ENCODE measurements at places on chromosomes 7 and 10.

DNA sequence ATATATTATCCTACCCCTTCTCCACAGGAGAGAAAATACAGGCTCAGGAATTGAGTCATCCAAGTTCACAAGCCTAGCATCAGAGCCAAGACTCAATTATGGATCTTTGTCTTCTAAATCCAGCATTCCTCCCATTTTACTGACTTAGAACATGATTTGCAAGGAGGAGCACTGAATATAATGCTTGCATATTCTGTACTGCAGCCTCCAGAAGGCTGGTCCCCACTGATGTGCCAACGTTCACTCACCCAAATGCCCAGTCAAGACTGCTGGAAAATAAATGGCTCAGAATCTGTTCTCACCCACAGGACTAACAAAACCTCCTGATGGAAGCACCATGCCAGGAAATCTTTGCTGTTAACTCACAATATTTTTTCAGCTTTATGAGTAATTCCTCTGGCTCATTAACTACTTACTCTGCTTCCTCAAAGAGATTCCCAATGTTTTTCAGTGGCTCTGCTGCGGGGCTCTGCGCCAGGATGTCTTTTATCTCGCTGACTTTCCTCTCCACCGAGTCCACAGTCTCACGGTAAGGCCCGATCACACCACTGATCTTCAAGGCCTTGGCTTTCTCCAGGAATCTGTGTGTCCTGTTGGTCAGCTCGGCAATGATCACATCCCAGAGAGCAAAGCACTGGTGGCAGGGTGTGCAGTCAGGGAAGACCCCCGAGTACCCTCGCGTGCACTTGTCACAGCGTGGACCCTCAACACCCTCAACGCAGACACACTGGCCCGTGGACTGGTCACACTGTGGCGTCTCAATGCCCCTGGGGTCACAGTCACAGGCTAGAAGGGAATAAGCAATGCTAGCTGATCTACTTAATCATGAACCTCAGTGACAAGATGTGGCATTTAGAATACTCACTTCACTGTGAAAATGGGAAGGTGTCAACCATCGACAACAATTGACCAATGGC lies 48.8 kb downstream of the DLD start:
- H3K4me3 ChIP-seq: no peak overlapping the region
- H3K4me1 ChIP-seq: peaks cover 37% of the 10 kb centered on the region
- no peaks in the 10 kb centered on the region for H3K27me3 ChIP-seq
- peaks cover 4% of the 10 kb centered on the region for H3K36me3 ChIP-seq
- no peak for DNase-seq
- peak overlapping the region; percentile 75 for H3K27ac ChIP-seq

GRCh38 chr10:110498087-110498981 lies 627 bp downstream of the DUSP5 start:
- H3K4me3 ChIP-seq: peak overlapping the region; percentile 59
- H3K36me3 ChIP-seq: no peaks in the 10 kb centered on the region
- no peak for DNase-seq
- peak overlapping the region; percentile 89 for H3K27ac ChIP-seq
- peaks cover 55% of the 10 kb centered on the region for H3K4me1 ChIP-seq

DNA sequence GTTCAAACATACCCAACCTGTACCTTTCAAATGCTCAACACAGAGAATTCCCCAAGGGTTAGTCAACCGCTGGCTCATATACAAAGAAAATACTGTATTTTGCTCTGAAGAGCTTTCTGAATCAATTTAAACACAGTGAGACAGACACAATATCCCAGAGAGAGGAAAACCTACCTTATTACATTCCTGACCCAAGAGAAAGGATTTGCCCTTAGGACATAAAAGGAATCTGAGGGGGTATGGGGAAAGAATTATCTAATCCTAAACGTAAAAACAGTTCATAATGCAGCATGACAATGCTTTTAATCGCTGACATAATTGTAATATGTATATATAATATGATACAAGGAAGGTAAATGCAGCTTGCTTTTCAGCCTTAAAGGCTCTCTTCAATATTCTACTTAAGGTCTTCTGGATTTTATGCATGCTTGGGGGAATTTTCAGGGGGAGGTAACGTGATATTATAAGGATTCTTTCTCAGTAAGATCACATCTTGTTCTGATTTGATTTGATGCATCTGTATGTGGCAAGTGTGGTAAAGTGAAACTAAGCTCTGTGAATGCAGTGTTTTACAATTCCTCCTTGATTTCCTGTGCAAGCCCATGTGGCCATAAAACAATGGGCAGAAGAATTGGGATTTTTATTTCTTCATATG lies 240.5 kb downstream of the GLI3 start:
- no peak overlapping the region for H3K4me3 ChIP-seq
- no peaks in the 10 kb centered on the region for H3K4me1 ChIP-seq
- H3K27me3 ChIP-seq: no peaks in the 10 kb centered on the region
- no peak overlapping the region for H3K27ac ChIP-seq
- DNase-seq: no peak

- no peak for DNase-seq
- no peak overlapping the region for H3K4me3 ChIP-seq
- no peaks in the 10 kb centered on the region for H3K36me3 ChIP-seq
Measured at GRCh38 chr10:109166935-109167334, 756.4 kb downstream of the XPNPEP1 start.

- H3K36me3 ChIP-seq: no peaks in the 10 kb centered on the region
- DNase-seq: no peak
- H3K4me3 ChIP-seq: no peak overlapping the region
- no peak overlapping the region for H3K27ac ChIP-seq
- no peaks in the 10 kb centered on the region for H3K27me3 ChIP-seq
Measured at GRCh38 chr7:47100148-47100816, 481.6 kb downstream of the TNS3 start.

DNA sequence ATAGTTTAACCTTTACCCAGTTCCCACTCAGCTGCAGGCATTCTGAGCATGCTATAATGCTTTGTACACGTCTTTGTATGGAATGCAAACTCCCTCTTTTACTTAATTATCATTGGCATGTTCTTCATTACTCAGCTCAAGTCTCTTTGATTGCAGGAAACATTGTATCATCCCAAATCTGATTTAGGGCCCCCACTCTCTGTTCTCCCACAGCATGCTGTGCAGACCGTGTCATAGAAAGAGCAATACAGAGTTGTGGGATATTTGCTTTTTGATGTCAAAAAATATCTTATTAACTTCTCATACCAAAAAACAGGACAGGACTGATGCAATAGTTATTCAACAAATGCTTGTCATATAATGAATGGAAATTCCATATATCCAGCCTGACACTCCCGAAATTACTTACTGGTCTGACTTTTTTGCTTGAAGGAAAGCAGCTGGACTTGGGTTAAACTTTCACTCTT lies 1081.5 kb upstream of the C7orf33 start:
- no peaks in the 10 kb centered on the region for H3K36me3 ChIP-seq
- no peaks in the 10 kb centered on the region for H3K4me1 ChIP-seq
- H3K27ac ChIP-seq: no peak overlapping the region
- DNase-seq: no peak
- no peak overlapping the region for H3K4me3 ChIP-seq
- no peaks in the 10 kb centered on the region for H3K27me3 ChIP-seq

GRCh38 chr10:18658271-18659124 lies 733 bp upstream of the ARL5B start:
- H3K4me1 ChIP-seq: peaks cover 14% of the 10 kb centered on the region
- peak overlapping the region; percentile 98 for H3K27ac ChIP-seq
- no peaks in the 10 kb centered on the region for H3K27me3 ChIP-seq
- H3K36me3 ChIP-seq: no peaks in the 10 kb centered on the region
- H3K4me3 ChIP-seq: peak overlapping the region; percentile 90

- no peak for DNase-seq
- no peaks in the 10 kb centered on the region for H3K27me3 ChIP-seq
- H3K4me1 ChIP-seq: no peaks in the 10 kb centered on the region
- no peaks in the 10 kb centered on the region for H3K36me3 ChIP-seq
Measured at GRCh38 chr10:50788951-50789945, 49.5 kb downstream of the ASAH2B start.

DNA sequence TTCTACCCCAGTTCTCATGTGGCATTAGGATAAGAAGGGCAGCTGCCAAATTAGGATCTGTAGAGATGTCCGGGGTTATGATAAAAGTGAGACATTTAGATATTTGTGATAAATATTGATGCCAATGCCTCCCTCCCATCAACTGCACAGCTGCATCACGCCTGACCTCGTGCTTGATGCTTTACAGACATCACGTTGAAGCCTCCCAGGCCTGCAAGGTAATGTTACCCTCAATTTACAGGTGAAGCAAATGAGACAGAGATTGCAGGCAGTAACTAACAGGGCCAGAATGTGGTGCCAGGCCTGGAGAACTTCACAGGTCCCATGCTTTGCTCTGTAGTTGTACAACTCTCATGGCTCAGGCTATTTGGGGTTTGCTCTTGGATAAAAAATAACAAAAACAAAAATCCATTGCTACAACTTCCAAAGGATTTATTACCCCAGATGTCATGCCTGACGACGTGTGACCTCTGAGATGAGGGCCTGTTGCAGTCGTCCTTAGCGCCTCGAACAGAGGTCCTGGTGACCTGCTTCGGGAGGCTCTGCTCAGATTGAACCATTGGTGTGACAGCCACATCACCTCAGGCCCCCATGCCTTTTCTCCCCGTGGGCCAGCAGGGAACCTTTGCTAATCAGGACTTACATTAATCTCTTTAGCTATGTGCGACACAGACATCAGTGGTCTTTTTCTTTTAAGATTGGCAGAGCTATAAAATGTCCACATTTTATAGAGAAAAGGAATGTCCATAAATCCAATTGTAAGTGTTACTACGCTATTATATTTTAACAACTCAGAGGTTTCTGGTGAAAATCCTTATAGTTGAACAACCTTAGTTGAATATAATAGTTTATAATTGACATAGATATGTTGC lies 169.3 kb downstream of the ADAM12 start:
- no peaks in the 10 kb centered on the region for H3K36me3 ChIP-seq
- H3K4me1 ChIP-seq: peaks cover 5% of the 10 kb centered on the region
- no peak for DNase-seq

GRCh38 chr10:123458933-123459332 lies 207.2 kb upstream of the GPR26 start:
- H3K36me3 ChIP-seq: no peaks in the 10 kb centered on the region
- H3K27me3 ChIP-seq: no peaks in the 10 kb centered on the region
- no peak for DNase-seq
- H3K27ac ChIP-seq: no peak overlapping the region
- H3K4me1 ChIP-seq: no peaks in the 10 kb centered on the region

GRCh38 chr7:121810831-121811672 lies 61.9 kb upstream of the PTPRZ1 start:
- no peak for DNase-seq
- H3K27ac ChIP-seq: no peak overlapping the region

- DNase-seq: no peak
- no peaks in the 10 kb centered on the region for H3K4me1 ChIP-seq
- H3K36me3 ChIP-seq: no peaks in the 10 kb centered on the region
- H3K4me3 ChIP-seq: no peak overlapping the region
- H3K27me3 ChIP-seq: no peaks in the 10 kb centered on the region
Measured at GRCh38 chr10:132252412-132252811, 55.3 kb downstream of the STK32C start.

DNA sequence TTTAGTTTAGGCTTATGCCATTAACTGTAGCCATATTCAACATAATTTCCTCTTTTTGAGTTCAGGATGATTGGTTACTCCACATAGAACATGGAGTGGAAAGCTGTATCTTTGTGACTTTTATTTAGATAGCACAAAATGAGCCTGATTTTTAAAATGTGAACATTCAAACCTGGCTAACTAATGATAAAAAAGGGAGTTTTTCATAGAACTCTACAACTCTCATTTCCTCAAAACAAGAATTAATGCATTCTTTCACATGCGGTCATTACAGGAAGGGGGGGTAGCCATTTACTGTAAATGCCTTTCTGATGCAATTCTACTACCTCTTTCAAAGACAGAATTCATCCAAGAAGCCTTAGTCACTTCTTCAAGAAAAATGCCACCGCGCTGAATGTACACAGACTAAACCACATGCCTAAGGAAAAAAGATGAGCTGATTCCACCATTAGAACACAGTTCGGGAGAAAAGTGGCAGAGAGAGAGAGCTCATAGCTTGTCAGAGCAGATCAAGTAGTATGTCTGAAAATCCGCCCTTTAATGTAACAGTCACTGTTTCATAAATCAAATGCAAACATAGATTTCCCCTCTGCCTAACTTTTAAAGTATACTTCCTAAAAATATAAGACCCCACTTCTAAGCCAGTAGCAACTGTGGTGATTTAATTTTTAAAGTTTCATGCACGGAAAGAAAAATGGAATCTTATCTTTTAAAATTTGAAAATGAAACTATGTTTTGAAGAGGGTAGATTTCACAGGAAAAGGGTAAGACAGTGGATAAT lies 226.4 kb upstream of the KLF14 start:
- H3K36me3 ChIP-seq: no peaks in the 10 kb centered on the region
- peak; percentile 14 for DNase-seq
- H3K4me3 ChIP-seq: peak overlapping the region; percentile 31
- H3K27me3 ChIP-seq: no peaks in the 10 kb centered on the region
- H3K27ac ChIP-seq: peak overlapping the region; percentile 83

DNA sequence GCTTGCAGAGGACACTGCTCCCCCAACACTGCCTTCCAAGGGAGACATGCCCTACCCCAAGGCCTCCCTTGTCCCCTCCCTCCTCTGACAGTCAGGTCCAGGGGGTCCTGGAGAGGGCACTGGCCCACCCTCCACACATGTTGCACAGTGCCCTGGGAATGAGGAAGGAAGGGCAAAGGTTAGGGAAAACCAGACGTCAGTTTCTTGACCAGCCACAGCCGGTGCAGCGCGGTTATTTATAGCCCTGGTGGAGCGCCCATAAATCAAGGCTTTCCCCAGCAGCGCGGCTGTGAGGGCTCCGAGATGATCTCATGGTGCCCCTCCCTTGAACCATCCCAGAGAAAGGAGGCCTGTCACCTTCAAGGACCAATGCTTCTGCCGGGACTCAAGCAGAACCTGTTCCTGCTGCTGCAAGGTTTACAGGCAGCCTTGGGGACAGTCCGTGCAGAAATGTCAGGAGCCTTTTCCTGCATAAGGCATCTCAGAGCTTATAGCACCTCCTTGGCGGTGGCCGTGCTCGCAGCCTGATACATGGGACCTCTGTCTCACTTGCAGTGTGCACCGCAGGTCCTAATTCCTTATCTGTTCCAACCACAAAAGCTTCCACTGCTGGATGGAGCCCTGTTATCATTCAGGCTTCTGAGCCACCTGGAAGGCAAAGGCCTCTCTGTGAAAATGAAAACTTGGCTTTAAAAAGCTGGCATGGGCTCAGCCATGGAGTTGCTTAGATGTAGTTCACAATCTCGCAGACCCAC lies 127.3 kb downstream of the LHPP start:
- peaks cover 12% of the 10 kb centered on the region for H3K4me1 ChIP-seq
- H3K36me3 ChIP-seq: no peaks in the 10 kb centered on the region
- no peak overlapping the region for H3K4me3 ChIP-seq

- H3K4me1 ChIP-seq: no peaks in the 10 kb centered on the region
- no peak for DNase-seq
Measured at GRCh38 chr10:74024600-74024999, 26.7 kb downstream of the VCL start.

GRCh38 chr10:80542053-80542452 lies 4.4 kb downstream of the SH2D4B start:
- peaks cover 30% of the 10 kb centered on the region for H3K4me1 ChIP-seq
- H3K27ac ChIP-seq: no peak overlapping the region
- no peak overlapping the region for H3K4me3 ChIP-seq
- no peaks in the 10 kb centered on the region for H3K27me3 ChIP-seq
- DNase-seq: no peak

GRCh38 chr7:154869436-154869835 lies 133.5 kb downstream of the PAXIP1 start:
- H3K27ac ChIP-seq: no peak overlapping the region
- H3K36me3 ChIP-seq: no peaks in the 10 kb centered on the region
- H3K4me3 ChIP-seq: no peak overlapping the region
- no peaks in the 10 kb centered on the region for H3K4me1 ChIP-seq
- H3K27me3 ChIP-seq: no peaks in the 10 kb centered on the region

Measured in esophagus squamous epithelium (tissue), 5 donors.